ENCODE measurements at places on chromosomes 2 and 18.

- no peak for DNase-seq
Measured at GRCh38 chr2:71643674-71644357, 190.5 kb downstream of the DYSF start.

DNA sequence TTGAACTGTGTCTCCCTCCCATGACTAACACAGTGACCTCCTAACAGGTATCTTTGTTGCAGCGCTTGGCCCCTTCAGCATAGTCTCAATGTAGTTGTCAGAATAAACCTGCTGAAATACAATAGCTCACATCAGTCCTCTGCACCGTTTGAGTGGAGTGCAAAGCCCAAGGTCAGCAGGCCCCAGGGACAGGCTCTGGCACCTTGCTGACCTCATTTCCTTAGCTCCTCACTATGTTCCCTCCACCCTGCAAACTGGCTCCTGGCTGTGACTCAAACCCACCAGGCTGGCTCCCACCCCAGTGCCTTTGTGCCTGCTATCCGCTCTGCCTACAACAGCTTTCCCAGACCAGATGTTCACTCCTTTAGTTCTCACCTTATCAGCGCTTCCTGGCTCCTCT is 146.7 kb downstream of the LRATD1 start:
- DNase-seq = no peak

DNA sequence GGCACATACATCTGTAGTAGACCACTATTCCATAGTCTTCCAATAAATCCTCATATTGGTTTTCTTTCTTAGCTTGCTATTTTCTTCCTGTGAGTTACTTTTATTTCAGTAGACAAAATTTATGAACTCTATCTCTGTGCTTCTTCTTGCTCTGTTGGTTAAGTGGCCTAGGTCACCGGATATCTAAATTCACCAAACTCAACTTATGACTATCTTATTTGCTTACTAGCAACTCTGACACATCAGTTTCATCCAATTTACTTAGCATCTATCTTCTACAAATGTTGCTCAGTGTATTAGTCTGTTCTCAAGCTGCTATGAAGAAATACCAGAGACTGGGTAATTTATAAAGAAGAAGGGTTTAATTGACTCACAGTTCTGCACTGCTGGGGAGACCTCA is 432.5 kb upstream of the FSIP2 start:
- no peak for DNase-seq

DNA sequence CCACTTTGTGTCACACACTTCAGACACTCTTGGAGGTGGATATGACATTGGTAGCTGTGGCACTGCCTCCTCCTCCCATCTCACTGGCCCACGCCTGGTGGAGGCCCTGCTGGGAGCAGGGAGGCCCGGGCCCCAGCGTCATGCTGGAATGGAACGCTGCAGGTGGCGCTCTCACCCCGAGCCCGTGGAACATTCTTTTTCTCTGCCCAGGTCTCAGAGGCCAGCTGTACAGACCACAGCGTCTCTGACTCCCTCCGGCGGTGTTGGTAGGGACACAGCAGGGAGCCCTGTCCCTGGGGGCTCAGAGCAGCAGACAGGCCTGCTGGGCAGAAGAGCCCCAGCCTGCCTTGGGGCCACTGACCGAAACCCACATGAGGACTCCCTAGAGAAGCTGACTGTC is 218.1 kb downstream of the TWIST2 start:
- no peak for DNase-seq
